Effector memory CD4-positive, alpha-beta T cell (primary cell): ENCODE measurements at places on chromosomes 7 and 10.

DNA sequence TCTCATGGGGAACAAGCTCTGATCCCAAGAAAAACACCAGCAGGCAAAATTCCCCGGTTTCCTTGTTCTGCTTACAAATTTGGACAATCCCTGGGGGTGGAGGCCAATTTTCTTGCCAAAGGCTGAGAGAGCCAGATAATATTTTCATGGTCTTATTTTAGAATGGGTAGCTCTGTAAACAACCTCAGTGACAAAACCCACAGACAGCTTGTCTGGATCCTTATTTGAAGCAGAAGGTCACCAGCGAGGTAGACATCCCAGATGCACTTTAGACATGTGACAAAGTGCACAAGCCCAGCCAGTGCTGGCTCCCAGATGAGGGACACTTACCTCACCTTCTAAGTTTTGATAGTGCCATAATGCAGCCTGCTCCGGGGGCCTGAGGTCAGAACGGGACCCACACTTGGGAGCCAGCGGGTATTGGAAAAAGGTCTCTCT lies 102.6 kb upstream of the DDC start:
- DNase-seq, result no peak

GRCh38 chr10:64786989-64787388 lies 1265.8 kb downstream of the REEP3 start:
- DNase-seq, result no peak

DNA sequence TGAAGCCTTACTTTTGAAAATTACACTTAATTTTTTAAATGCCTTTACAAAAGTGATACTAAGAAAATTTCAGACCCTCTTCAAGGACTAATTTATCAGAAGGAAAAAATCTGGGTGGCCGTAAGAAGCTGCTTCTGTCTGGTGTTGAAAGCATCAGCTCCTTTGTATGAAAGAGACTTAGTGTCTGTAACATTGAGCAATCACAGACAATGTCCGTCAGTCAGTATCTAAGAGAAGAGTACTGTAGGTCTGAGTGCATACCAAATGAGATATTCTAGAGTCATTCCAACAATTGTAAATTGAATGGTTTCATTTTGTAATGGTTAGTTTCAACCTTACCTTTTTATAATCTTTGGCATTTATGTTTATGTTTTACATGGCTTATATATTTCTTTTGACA lies 11.1 kb upstream of the MDFIC start:
- DNase-seq, result no peak

GRCh38 chr10:22986771-22987542 lies 59.1 kb downstream of the ARMC3 start:
- no peak for DNase-seq

DNA sequence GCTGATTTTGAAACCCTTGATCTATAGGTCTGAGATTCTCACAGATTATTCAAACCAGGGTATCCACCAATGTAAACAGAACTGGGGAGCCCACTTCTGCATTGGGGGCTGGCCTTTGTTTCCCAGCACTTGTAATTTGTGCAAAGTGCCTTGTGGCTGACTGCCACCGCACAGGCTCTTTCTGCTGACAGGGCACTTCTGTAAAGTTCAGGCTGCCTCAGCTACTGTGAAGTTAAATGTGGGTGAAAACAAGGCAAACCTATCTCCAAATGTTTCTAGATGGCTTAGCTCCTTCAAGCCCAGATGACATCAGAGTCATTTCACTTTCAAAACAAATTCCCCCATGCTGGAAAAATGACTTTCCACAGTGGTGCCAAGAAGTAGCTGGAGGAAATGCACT lies 54.7 kb downstream of the GRID1 start:
- no peak for DNase-seq
